Right atrium auricular region (tissue), 2 donors: ENCODE measurements at places on chromosomes 12 and 14.

DNA sequence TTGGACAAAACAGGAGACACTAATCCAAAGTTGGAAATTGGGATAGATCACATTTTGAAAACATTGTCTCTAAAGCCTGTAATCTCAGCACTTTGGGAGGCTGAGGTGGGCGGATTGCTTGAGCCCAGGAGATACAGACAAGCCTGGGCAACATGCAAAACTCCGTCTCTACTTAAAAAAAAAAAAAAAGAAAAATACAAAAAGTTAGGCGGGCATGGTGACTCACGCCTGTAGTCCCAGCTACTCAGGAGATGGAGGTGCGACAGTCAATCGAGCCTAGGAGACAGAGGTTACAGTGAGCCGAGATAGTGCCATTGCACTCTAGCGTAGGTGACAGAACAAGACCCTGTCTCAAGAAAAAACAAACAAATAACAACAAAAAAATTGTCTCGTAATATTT, 152.1 kb downstream of the MGAT4C start:
- no peak for DNase-seq

DNA sequence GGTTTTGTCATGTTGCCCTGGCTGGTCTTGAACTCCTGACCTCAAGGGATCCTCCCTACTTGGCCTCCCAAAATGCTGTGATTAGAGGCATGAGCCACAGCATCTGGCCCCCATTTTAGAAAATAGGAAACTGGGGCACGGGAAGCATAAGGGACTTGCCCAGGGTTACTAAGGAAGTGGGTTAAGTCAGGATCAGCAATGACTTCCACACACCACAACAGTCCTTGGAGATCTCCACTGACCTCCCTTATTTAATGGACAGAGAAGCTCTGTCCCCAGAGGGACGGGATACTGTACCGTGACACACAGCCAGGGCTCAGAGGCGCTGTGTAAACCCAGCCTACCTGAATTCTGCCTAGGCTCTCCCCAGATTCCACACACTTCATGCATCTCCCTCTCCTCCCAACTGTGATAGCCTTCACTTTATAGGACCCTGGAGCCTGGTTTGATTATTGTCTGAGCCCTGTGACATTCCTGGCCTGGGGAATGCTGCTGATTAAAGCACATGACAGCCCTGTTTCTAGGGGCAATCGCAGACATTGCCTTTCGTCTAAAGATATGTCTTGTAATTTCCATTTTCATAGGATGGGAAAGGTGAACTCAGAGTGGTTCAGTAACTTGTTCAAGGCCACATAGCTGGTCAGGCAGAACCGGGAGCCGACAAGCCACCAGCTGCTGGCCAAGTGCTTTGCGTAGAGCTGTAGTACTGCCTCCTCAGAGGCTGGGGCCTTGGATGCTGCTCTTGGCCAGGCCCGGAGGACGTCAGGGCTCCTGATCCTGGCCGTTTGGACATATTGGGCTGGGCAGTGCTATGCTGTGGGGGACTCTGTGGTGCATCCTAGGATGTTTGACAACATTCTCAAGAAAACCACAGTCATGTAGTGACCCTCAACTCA, 20.8 kb downstream of the SERPINA1 start:
- DNase-seq, result no peak

DNA sequence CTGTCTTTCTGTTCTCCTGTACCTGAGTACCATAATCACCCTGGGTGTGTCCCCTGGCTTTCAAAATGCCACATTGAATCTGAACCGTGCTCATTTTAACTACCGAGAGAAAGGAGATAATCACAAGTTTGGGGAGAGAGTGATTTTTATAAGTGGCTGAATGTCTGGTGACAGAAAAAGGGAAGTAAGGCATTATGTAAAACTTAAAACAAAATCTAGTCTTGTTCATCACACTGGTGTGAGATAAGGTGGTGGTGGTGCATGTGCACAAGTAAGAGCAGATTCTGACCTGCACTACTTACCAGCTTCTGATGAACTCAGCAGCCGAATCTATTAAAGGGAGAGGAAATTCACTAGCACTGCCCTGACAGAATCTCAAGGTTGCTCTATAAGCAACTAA, 56.3 kb downstream of the SPPL3 start:
- DNase-seq, result no peak

DNA sequence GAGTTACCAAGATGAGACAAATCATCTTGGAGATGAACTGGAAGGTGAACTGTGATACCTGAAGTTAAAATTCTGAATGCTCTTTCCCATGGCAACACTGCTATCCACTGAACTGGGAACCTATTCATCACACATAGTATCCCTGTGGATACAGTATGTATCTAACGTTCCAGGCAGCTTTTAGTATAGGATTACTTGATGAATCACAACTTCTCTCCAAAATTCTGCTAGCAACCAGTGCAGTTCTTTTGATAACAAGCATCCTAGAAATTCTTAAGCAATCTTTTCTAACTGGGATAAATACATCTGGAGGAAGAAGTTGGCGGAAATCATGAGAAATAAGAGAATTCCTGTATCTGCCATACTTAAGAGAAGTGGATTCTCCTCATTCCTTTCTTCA, 66.4 kb downstream of the PAWR start:
- DNase-seq, result no peak

DNA sequence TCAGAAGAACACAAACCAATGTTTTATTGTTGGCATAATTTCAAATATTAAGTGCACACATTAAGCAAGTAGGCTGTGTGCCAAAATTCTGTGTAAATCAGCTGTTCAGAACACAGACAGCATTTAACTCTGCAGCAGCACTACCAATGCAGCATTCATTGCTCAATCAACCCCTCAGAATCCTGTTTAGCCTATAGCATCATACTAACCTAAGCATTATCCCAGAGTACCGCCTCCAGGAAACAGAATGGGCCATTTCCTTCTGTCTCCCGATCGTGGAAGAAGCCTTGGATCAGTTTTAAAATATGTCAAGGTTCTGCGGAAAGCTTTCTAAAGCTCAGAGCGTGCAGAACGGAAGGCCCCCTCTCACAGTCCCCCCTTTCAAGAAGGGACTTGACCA, 3.3 kb downstream of the IL26 start:
- no peak for DNase-seq

- no peak for DNase-seq
Measured at GRCh38 chr14:55545779-55546178, 34.2 kb upstream of the KTN1 start.
